ENCODE measurements at places on chromosomes 3 and 15. TPM values are rescaled to one million over a fixed set of nuclear protein-coding genes. Genes with fewer than 3 reads are reported as not detected.

GPR62 gene
- under 0.01 TPM for total RNA-seq

ATP2C1 gene
- 196 TPM for total RNA-seq

GPR176 gene
- 79.6 TPM for total RNA-seq

GCSAM gene
- total RNA-seq: not detected

CCR9 gene
- total RNA-seq: not detected

All from fibroblast of lung (primary cell).